Hair follicular keratinocyte (primary cell): ENCODE measurements at places on chromosomes 6 and 20. TPM values are rescaled to one million over a fixed set of nuclear protein-coding genes. Genes with fewer than 3 reads are reported as not detected.

RAET1E gene
- 1.7 and 6.5 TPM in 2 replicates for total RNA-seq

ADNP gene
- total RNA-seq, result 15.8 and 21.7 TPM in 2 replicates

CRISP2 gene
- total RNA-seq, result not detected in 2 replicates

OPN5 gene
- total RNA-seq, result not detected in 2 replicates

DEF6 gene
- total RNA-seq, result 41.9 and 52.8 TPM in 2 replicates

KIAA1755 gene
- not detected in 2 replicates for total RNA-seq

IL17A gene
- not detected in 2 replicates for total RNA-seq

APOM gene
- total RNA-seq, result 1.2 and 2.3 TPM in 2 replicates

METTL24 gene
- total RNA-seq, result not detected in 2 replicates

AARS2 gene
- total RNA-seq, result 9.7 and 17.2 TPM in 2 replicates

GLYATL3 gene
- total RNA-seq, result not detected in 2 replicates

C6orf118 gene
- not detected in 2 replicates for total RNA-seq

COL20A1 gene
- not detected in 2 replicates for total RNA-seq

GINS1 gene
- total RNA-seq, result 7.1 and 21.3 TPM in 2 replicates

C2 gene
- not detected in 2 replicates for total RNA-seq

LAMA4 gene
- total RNA-seq, result 1.8 TPM in 1 of 2 replicates, not detected in the other

HSF2 gene
- 7.7 and 8.7 TPM in 2 replicates for total RNA-seq

LRRC73 gene
- total RNA-seq, result 0.16 and 0.27 TPM in 2 replicates

RAMACL gene
- 0.55 TPM in 1 of 2 replicates, not detected in the other for total RNA-seq

WFDC12 gene
- total RNA-seq, result 0.70 TPM in 1 of 2 replicates, not detected in the other

SMOC2 gene
- total RNA-seq, result not detected in 2 replicates

PBOV1 gene
- total RNA-seq, result not detected in 2 replicates

ZBTB9 gene
- total RNA-seq, result 4.4 and 6.5 TPM in 2 replicates

PLG gene
- total RNA-seq, result not detected in 2 replicates

TP53TG5 gene
- not detected in 2 replicates for total RNA-seq

C6orf52 gene
- 1.0 and 3.1 TPM in 2 replicates for total RNA-seq

KCNQ2 gene
- total RNA-seq, result not detected in 2 replicates

RFX6 gene
- not detected in 2 replicates for total RNA-seq

SLC22A2 gene
- total RNA-seq, result not detected in 2 replicates

CCN6 gene
- total RNA-seq, result 0.31 and 2.7 TPM in 2 replicates

ADGRF1 gene
- total RNA-seq, result 11.7 and 12.9 TPM in 2 replicates

CCN2 gene
- total RNA-seq, result 12.7 and 13.5 TPM in 2 replicates

TREML1 gene
- total RNA-seq, result 0.78 TPM in 1 of 2 replicates, not detected in the other

TNNC2 gene
- not detected in 2 replicates for total RNA-seq

COL9A3 gene
- total RNA-seq, result 6.2 and 6.9 TPM in 2 replicates

C20orf144 gene
- 0.16 TPM in 1 of 2 replicates, not detected in the other for total RNA-seq

SIRPB2 gene
- total RNA-seq, result 0.15 TPM in 1 of 2 replicates, not detected in the other

CRIP3 gene
- not detected in 2 replicates for total RNA-seq

CPNE5 gene
- 0.08 TPM in 1 of 2 replicates, not detected in the other for total RNA-seq

CFB gene
- 1.2 and 3.4 TPM in 2 replicates for total RNA-seq

ZNF165 gene
- 3.0 and 4.7 TPM in 2 replicates for total RNA-seq

NFATC2 gene
- not detected in 2 replicates for total RNA-seq

EBF4 gene
- total RNA-seq, result 0.15 and 0.39 TPM in 2 replicates

STXBP5 gene
- 14.0 and 22.7 TPM in 2 replicates for total RNA-seq

GTSF1L gene
- not detected in 2 replicates for total RNA-seq

UBE2C gene
- total RNA-seq, result 57.3 and 146 TPM in 2 replicates

EDN3 gene
- total RNA-seq, result not detected in 2 replicates

COL21A1 gene
- total RNA-seq, result 0.08 and 0.39 TPM in 2 replicates

SLC17A2 gene
- total RNA-seq, result not detected in 2 replicates

CALHM5 gene
- total RNA-seq, result 0.04 TPM in 1 of 2 replicates, not detected in the other

FAM217A gene
- total RNA-seq, result not detected in 2 replicates

CST4 gene
- not detected in 2 replicates for total RNA-seq

MAS1 gene
- total RNA-seq, result not detected in 2 replicates
